Stimulated activated naive CD8-positive, alpha-beta T cell treated with anti-CD3 and anti-CD28 coated beads, Interleukin-15, amount 100 ng/mL, for 72 hours (primary cell): ENCODE measurements at places on chromosomes 2 and 18.

DNA sequence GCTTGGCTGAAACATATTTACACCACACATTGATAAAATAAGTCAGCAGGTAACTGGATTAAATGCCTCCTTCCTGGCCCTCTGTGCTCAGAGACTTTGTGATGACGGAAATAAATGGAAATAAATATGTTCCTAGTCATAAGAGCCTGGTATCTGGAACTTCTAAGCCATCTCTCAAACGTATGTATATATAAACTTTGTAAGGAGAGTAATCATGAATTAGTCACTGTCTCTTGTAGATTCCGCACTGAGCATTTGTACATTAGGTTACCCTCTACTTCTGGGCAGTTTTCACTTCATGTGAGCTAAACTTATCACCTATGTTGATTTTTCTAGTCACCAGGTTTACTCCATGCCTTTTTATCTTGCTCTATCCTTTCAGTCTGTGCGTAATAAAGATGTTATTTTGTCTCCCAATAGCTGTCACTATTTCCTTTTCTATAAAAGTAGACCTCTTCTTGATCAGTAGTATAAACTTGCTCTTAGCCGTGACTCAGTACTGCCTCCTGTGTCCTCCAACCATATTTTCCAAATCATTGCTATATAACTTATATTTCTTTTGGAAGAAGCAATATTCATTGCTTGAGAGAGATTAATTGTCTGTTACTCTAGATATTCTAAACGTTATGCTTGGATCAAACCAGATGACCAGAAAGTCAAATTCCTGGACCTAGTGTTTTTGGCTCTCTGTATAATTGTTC lies 53.2 kb downstream of the FEZ2 start:
- no peak for DNase-seq

GRCh38 chr18:28095041-28095440 lies 81.9 kb downstream of the CDH2 start:
- no peak for DNase-seq

- no peak for DNase-seq
These were observed 112.2 kb downstream of the ZFP36L2 start for GRCh38 chr2:43114210-43114609.

- no peak for DNase-seq
These were observed 283.0 kb downstream of the ALPK2 start for GRCh38 chr18:58345875-58346274.

- DNase-seq, result no peak
These were observed 516.7 kb downstream of the ERBB4 start for GRCh38 chr2:212021947-212022346.

- DNase-seq, result no peak
These were observed 1.1 kb downstream of the FNDC4 start for GRCh38 chr2:27493948-27494283.

DNA sequence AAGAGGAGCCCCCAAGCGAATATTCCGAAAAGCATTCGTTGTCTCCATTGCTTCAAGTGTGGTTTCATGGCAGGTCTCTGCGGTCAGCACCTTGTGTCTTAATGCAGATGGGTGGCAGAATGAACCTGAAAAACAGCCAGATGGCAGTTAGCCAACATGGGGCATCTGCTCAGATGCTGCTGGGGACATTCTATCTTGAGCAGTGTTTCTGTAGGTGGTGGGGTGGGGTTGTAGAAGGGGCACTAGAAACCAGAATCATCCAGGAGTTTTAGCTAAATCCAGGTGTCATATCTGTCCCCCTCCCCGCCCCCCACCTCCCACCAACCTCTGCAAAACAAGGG lies 42.1 kb downstream of the ST6GAL2 start:
- no peak for DNase-seq

GRCh38 chr2:208415255-208415654 lies 8.7 kb downstream of the PTH2R start:
- DNase-seq, result no peak

GRCh38 chr2:152037743-152038435 lies 61.0 kb downstream of the CACNB4 start:
- DNase-seq, result no peak
